Activated gamma-delta T cell (primary cell): ENCODE measurements at places on chromosomes 7 and 10.

- no peak for DNase-seq
These were observed 900 bp downstream of the MKLN1 start for GRCh38 chr7:131328377-131329175.

DNA sequence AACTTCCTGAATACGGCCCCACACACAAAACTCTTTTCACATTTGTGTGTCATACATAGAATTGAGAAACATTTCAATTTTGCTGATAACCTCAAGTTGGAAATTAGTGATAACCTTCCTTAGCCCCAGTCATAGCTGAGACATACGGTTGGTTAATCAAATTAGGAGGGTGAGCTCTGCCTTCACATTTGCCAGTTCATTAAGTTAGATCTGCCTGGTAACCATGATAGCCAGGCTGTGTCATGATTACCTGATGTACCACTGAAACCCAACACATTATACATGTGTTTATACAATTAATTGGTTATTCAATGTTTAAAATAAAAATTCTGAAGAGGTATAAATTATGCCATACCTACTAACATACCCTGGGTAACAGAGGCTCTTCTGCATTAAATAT lies 60.8 kb upstream of the RAB11FIP2 start:
- DNase-seq: no peak

- no peak for DNase-seq
These were observed 177.6 kb upstream of the CSTF2T start for GRCh38 chr10:51876979-51877378.

GRCh38 chr7:133051066-133051465 lies 30.8 kb downstream of the CHCHD3 start:
- no peak for DNase-seq

DNA sequence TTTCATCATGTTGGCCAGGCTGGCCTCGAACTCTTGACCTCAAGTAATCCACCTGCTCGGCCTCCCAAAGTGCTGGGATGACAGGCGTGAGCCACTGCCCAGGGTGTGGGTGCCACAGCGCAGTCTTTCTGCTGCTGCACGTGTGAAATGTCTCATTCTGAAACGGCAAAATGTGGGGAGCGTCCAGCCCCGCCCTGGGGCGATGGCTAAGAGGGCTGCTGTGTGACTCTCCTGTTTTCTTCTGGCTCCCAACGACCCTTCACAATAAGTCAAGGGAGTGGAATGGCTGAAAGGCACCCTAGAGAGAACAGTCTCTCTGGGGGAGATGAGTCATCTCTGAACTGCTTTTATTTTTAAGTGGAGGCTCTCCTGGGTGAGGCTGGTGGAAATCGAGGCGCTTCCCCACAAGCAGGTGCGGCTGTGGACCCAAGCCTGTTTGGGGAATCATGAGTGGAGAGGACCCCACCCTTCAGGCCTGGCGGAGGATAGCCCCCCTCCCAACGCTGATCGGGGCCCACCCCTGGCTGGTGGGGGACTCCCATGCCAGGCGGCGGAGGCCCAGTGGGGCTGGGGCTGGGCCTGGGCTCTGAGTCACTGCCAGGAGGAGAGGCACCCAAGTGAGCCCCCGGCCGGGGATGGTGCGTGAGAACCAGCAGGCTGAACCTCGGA lies 18.0 kb downstream of the ADAP1 start:
- DNase-seq: no peak

GRCh38 chr7:111076205-111076604 lies 14.7 kb upstream of the LRRN3 start:
- no peak for DNase-seq

DNA sequence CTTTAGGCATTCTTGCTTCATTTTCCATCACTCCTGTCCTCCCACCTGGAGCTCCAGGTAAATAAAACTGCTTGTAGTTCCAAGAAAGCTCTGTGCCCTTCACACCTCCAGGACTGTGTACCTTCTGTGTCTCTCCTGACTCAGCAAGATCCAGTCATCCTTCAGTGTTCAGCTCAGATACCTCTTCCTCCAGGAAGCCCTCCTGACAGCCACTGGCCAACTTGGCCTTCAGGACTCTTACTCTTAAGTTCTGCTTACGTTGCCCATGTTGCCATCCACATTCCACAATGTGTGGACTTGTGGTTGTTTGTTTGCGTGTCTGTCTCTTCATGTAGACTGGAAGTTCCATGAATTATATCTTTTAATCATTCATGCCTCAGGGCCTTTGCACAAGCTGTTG lies 48.0 kb downstream of the SORCS3 start:
- DNase-seq: no peak

DNA sequence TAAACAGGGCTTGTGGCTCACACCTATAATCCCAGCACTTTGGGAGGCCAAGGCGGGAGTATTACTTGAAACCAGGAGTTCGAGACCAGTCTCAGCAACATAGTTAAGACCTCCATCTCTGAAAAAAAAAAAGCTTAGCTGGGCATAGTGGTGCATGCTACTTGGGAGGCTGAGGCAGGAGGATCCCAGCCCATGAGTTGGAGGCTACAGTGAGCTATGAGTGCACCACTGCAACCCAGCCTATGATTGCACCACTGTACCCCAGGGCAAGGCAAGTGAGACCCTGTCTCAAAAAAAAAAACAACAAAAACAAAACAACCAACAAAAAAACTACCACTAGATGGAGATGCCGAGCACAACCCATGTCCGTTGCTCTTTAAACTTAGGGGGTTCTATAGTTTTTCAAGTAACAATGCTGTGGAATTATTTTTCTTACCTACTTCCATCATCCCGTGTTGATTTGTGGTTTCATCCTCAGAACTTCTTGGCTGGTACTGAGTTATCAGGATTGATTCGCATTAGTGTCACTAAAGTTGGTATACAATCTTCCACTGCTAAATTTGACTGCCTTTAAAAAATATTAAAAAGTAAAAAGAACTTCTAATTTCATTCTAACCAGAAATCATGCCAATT lies 12.2 kb upstream of the REPIN1 start:
- no peak for DNase-seq

GRCh38 chr10:123475466-123475865 lies 190.7 kb upstream of the GPR26 start:
- no peak for DNase-seq

GRCh38 chr10:25547382-25547781 lies 372.6 kb downstream of the GPR158 start:
- no peak for DNase-seq

DNA sequence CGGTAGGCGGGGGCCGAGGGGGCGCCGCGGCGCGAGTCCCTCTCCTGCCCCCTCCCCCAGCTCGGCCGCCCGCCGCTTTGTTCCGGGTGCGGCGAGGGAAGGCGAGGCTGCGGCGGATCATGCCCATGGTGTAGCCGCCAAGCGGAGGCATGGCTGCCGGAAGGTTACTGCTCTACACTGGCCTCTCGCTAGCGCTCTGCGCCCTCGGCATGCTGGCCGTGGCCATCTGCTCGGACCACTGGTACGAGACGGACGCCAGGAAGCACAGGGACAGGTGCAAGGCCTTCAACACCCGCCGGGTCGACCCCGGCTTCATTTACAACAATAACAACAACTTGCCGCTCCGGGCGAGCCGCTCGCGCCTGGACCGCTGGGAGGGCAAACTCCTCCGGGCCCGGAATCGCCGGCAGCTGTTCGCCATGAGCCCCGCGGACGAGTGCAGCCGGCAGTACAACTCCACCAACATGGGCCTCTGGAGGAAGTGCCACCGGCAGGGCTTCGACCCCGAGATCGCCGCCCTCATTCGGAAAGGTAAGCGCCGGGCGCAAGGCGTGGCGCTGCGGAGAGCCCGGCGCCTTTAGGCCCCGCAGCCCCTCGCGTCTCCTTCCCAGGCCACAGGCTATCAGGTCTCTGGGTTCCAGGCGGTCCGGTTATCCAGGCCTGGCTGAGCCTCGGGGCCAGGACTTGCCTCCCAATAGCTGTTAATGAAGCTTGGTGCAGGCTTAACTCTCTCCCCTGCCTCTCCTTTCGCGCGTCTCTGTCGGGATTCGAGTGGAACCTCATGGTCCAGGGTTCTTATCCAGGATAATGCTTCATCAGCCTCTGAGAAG lies 513 bp downstream of the TMEM178B start:
- DNase-seq: no peak

GRCh38 chr7:79822620-79823240 lies 311.9 kb upstream of the GNAI1 start:
- DNase-seq: no peak

- no peak for DNase-seq
These were observed 48.5 kb upstream of the LMTK2 start for GRCh38 chr7:98058186-98058585.

GRCh38 chr10:71868192-71868697 lies 17.2 kb upstream of the PSAP start:
- no peak for DNase-seq

DNA sequence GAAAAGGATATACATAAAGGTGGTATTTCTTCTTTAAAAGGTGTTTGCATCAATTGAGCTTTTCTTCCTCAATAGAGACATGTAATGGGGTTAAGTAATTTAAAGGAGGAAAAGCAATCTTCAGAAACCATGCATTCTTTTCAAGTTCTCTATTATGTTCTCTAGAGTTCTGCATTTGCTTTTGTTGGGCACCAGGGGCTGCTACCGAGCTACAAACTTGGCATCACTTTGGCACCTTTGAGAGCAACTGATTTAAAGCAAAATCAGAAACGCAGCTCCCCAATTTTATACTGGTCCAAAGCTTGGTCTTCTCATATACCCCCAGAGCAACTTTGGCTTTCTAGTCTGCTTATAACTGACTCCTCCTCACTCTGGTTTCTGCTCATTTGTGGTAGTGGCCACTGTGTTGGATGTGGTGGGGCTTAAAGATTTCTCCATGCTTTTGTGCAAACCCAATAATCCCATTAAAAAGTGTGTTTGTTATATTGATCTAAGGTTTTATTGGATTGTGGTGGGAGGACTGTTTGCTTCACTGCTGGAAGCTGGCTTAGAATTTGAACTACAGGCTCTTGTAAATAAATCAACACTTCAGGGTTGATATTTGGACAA lies 712.1 kb downstream of the PHTF2 start:
- no peak for DNase-seq

DNA sequence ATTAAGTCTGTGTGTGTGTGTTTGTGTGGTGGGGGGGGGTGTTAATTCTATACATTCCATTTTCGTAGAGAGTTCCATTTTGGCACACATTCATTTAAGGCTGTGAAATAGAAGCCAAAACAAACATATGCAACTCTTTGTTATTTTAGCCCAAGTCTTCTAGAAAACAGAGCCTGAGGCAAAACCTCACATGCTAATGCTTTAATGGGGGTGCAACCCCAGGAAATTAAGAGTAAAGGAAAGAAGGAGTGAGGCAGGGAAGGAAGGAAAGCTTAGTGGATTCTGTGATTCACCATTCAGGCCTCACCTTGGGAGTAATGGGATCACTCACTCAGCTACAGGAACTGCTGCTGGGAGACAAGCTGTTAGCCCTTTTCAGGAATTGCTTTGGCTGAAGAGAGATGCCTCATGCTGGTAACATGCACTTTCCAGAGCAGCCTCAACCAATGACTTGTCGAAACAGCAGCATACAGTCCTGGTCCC lies 73.0 kb upstream of the CTTNBP2 start:
- no peak for DNase-seq

GRCh38 chr7:55005241-55005851 lies 13.5 kb upstream of the EGFR start:
- no peak for DNase-seq

DNA sequence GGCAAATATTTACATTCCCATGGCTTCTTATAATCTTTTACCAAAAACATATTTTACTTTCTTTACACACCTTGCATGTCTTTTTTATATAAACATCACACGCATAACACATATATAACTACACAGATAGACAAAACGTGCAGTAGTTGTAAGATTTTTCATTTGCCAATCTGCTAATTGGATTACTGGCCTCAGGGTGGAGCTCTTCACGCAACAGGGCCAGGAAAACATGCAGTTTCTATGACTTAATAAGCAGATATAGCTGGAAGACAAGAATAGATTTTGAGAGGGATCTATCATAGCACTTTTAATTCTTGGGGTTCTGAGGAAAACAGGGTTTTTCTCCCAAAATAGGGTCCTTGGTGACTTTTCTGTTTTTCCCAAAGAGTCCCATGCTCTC lies 12.7 kb downstream of the ACADSB start:
- no peak for DNase-seq

- no peak for DNase-seq
These were observed 151.6 kb upstream of the CACNA2D1 start for GRCh38 chr7:82595176-82595575.

- DNase-seq: no peak
These were observed 61.4 kb upstream of the NME8 start for GRCh38 chr7:37786741-37787569.

DNA sequence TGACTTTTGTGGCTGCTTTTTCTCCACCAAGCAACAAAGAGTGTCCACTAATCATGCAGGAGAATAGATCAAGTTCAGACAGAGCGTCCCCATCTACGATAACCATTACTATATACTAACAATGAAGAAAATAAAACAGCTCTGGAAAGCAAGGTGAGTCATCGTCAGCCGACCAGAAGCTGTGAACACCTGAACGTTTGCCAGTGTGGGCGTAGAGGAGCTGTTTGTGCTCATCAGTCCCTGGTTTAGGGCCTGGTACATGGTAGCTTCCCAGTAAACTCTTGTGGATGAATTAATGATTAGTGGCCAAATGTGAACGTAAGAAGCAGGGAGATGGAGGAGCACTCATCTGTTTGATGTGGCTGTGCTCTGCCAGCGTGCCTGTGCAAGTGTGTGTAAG lies 180.7 kb downstream of the EVX1 start:
- no peak for DNase-seq

- DNase-seq: no peak
These were observed 124.4 kb upstream of the STK17A start for GRCh38 chr7:43458330-43459018.

- no peak for DNase-seq
These were observed 56.2 kb upstream of the PPP2R2D start for GRCh38 chr10:131844529-131845084.

GRCh38 chr10:107561136-107561650 lies 396.7 kb upstream of the SORCS1 start:
- DNase-seq: no peak

DNA sequence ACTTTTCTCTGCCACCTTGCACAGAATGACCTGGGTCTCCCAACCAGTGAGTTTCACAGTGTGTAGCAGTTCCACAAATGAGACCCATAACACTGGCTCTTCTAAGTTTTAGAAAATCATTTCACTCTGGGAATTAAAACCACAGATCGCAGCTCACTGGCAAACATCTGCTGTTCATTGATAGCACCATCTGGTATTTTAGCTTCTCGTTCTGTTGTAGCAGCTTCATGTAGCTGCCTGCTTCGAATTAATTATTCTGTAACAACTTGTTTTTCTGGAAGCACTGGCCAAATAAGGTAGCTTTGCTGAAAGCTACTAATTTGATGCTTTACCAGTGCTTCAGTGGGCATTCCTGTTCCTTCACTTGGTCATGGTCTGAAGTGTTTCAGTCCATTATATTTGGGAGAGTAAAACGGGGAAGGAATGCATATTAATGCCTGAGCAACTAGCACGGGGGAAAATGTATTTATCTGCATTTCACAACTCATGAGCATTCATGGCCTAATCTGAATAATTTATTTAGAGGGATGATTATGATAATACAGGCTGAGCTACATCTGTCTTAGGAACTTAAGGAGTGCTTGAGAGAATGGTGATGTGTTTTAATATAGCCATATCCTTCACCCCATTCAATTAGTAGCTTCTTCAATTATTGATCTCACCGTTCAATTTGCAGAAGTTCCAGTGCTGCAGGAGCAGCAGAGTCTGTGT lies 447.4 kb downstream of the XPNPEP1 start:
- no peak for DNase-seq

- DNase-seq: no peak
These were observed 85.1 kb downstream of the KLF6 start for GRCh38 chr10:3699916-3700315.
